ENCODE measurements at places on chromosomes 6 and 20. TPM values are rescaled to one million over a fixed set of nuclear protein-coding genes. Genes with fewer than 3 reads are reported as not detected.
A peak's percentile ranks its signal among the peaks of the same experiment; 100 is the strongest.

PAX1 gene
- not detected for total RNA-seq

GRCh38 chr6:56399672-56400263, 152.4 kb upstream of the COL21A1 start:
- no peak for DNase-seq

DNA sequence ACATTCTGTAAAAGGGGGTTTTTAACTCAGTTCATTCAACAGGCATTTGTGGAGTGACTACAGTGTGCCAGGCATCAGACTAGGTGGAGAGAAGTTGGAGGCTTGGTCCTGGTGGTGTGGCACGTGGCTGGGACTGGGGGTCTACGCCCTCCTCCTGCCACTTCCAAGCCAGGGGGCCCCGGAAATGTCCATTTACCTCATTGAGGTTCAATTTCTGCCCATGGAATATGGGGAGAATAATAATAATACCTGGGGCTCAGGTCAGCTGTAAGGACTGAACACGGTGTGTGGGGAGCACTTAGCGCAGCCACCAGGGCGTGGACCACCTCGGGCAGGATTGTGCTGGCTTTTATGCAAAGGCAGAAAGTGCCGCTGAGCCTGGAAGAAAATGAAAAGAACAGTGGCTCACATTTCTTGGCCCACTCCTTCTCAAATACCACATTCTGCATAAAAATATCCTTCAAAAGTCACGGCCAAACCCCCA, 229.4 kb downstream of the ANKRD60 start:
- DNase-seq, result no peak

SMLR1 gene
- total RNA-seq, result not detected

DNA sequence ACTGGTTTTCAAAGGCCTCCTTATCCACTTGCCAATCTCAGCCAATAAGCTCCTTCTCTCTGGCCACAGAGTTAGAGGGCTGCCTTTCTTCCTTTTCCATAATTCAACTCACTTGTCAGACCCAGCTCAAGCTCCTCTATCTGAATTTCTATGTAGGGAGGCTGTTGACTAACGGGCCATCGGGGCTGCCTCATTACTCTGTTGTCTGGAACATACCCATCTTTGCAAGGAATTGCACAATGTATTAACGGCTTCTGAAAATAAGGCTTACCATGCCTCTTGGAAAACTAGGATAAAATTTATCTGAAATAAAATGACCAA, 28.5 kb upstream of the KIF6 start:
- DNase-seq, result no peak

ELOVL2 gene
- total RNA-seq, result 6.2 TPM

OR2B6 gene
- not detected for total RNA-seq

- DNase-seq, result no peak
These were observed 4.5 kb upstream of the DEFB126 start for GRCh38 chr20:137668-138490.

DNA sequence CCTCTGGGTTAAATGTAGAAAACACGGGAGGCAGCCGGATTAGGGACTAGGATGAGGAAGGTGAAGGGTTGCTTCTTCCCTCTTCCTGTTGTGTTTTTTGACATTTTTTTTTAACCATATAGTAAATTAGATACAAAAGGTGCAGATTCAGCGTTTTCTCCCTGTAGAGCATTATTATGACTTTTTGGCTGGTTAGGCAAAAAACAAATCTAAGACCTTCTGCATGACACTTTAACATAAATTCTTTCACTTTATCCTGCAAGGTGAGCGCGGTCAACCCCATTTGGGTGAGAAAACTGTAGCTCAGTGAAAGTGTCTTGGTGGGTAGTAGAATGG, 1.3 kb downstream of the SLC16A10 start:
- no peak for DNase-seq

GRCh38 chr20:60170116-60170515, 211.9 kb downstream of the CDH26 start:
- DNase-seq, result no peak

GRCh38 chr6:53162606-53163005, 14.0 kb upstream of the GCM1 start:
- no peak for DNase-seq

DNA sequence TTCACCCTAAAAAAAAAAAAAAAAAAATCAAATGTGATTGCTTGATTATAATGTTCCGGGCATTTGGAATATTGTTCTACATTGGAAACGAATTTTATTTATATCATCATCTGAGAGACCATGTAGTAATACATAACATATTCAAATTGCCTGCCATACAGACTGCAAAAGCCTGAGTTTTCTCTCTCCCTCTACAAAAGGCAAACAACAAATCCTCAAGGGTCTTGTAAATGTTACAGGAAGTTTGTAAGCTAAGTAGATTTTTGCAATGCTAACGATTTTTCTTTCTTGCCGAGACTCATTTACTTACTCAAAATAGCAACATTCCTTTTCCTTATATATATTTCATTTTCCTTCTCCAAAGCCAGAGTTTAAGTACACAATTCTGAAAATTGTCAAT, 49.0 kb upstream of the HTR1E start:
- DNase-seq, result no peak

GRCh38 chr6:81556551-81556950, 195.9 kb downstream of the TENT5A start:
- DNase-seq, result peak; percentile 50

SLC52A3 gene
- total RNA-seq, result 1.9 TPM

GPR6 gene
- not detected for total RNA-seq

POM121L2 gene
- total RNA-seq, result not detected

DNA sequence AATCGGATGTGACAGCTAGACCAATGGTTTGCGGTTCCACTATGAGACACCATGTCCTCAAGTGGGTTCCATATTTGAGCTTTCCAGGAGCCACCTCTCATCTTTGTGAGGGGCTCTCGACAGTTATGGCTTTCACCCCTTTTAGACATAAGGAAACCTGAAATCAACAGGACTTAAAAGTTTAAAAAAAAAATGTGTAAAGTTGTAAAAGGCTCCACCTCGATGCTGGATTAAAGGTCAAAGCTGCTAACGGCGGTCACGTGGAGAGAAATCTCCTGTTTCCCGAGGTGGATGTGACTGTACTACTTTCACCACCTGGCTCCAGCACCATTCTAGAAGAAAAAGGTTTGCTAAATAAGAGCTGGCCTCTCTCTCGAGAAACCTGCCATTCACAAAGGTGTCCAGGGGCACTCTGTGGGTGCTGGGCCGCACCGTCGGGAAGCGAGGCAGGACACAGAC, 542 bp downstream of the ATP5F1E start:
- DNase-seq, result no peak

- DNase-seq, result no peak
These were observed 31.5 kb upstream of the TBC1D32 start for GRCh38 chr6:121365536-121366521.

DNA sequence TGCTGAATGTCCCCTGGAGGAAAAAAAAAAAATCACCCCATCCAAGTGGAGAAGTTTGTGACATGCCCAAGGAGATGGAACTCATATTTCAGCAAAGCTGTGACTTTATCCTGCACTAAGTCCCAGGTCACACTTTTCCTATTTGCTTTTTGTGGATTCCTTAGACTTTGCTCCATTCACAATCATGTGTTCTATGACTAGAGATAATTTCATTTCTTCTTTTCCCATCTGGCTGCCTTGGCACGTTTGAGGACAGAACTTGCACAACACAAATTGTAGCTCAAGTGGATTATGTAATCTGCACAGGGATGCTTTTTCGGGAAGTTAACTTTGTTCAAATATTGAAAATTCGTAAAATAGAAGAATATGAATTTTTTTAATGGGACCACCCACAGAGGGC, 100.7 kb upstream of the PTPN1 start:
- DNase-seq, result no peak

DNA sequence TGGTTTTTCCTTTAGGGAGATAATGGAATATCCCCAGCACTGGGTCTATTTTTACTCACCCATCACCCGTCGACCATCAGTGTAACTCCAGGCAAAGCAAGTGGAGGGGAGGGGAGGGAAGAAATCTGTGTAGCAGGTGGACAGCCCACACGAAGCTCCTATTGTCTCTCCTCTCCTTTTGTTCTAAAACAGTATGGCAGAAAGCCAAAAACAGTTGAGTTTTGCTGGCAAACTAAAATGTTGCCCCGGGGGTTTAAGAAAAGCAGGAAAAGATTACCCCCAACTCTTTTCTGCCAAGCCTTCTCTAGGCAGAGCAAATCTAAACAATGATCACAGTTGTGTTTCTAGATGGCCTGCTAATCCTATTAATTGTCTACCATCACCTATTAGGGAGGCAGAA, 89.7 kb downstream of the PREP start:
- DNase-seq, result no peak

POPDC3 gene
- total RNA-seq, result 2.5 TPM

HLA-B gene
- 234 TPM for total RNA-seq

DNA sequence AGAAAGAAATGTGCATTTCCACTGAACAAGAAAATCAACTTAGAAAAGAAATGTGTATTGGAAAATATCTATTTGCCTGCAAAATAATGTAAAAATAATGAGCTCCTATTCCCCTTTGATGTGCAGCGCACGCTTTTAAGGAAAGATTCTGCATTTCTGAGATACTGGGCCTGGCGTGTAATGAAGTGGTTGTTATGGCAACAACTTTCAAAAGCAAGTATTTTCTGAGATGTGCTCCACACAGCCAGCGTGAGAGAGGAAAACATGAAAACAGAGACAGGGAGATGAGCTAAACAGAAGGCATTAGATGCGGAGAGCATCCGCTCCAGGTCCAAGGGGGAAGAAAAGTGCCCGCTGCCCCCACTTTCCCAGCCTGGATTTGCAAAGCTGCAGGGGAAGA, 39.1 kb upstream of the GTSF1L start:
- DNase-seq, result no peak

GRCh38 chr6:39812853-39813533, 20.8 kb downstream of the DAAM2 start:
- DNase-seq, result peak; percentile 47

- no peak for DNase-seq
These were observed 124.9 kb downstream of the GRM4 start for GRCh38 chr6:34020807-34021553.

DNA sequence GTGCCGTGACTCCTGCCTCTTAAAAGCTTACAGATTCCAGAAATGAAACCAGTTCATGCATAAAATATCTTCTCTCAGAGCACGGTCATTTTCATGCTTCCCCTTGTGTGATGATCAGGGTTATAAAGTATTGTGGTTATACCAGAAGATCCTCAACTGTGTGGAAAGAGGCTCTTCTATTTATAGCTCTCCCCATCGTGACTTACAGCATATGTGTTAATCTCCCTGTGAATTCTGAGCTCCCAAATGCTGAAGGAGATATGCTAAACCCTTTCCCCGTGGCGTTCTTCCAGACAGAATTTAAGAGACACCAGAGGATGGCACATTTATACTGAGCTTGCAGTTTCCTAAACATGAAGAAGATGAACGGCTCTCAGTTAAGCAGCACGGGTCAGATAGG, 158.8 kb downstream of the CDH26 start:
- DNase-seq, result no peak

DNA sequence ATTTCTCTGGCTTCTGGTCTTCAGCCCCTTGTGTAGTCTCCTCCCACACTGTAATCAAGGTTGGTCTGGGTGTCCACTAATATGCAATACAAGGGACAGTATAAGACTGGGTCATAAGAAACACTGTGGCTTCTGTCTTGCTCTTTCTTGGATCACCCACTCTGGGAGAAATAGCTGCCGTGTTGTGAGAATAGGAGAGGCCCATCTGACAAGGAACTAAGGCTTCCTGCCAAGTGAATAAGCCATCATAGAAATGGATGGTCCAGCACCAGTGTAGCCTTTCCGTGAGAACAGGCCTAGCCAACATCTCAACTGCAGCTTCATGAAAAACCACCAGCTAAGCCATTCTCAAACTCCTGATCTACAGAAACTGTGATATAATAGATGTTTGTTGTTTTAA, 23.3 kb downstream of the BAG2 start:
- DNase-seq, result no peak

GRCh38 chr20:64154590-64155257, 9.5 kb upstream of the MYT1 start:
- DNase-seq, result no peak

DNA sequence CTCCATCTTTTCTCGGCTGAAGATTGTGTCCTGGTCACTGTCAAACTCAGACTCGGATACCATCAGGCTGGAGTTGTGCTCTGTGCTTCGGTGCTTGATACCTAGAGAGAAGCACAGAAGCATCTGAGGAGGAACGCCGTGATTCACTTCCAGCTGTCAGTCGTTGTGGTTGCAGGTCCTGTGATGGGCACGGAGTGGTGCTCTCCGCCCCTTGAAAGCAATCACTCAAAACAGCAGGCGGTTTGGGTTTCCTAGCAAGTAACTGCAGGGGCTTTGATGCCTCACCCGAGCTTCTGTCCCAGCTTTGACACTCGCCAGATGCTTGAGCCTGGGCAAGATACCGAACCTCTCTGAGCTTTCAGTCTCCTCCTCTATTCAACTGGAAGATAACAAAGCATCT, 52.5 kb downstream of the ALDH5A1 start:
- DNase-seq, result no peak

- no peak for DNase-seq
These were observed 10.2 kb downstream of the PLCB4 start for GRCh38 chr20:9078826-9079731.

BCAS1 gene
- total RNA-seq, result 28.1 TPM

BMP6 gene
- 11.7 TPM for total RNA-seq

DNA sequence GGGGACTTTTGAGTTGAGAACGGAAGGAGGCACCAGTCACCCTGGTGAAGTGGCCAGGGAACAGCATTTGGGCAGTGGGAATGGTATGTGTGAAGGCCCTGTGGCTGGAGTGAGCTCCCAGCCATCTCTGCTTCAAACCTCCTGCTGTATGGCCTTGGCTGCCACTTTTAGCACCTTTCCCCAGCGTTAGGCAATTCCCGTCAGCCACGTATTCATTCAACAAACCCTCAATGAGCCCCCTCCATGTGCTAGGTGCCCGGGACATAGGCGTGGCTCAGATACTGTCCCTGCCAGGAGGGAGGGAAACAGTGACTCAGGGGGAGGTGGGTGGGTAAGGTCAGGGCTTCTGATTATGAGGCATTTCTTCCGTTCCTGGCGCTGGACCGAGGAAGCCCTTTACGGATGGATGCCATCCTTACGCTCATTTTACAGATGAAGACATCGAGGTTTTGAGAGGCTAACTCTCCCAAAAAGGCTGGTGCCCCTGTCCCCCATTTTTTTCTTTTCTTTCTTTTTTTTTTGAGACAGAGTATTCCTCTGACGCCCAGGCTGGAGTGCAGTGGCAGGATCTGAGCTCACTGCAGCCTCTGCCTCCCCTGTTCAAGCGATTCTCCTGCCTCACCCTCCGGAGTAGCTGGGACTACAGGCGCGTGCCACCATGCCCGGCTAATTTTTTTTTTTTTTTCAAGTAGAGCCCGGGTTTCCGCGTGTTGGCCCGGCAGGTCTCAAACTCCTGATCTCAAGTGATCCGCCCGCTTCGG, 37.5 kb downstream of the SRC start:
- DNase-seq, result no peak

GRCh38 chr6:71979911-71980310, 93.6 kb downstream of the RIMS1 start:
- DNase-seq, result no peak

DNA sequence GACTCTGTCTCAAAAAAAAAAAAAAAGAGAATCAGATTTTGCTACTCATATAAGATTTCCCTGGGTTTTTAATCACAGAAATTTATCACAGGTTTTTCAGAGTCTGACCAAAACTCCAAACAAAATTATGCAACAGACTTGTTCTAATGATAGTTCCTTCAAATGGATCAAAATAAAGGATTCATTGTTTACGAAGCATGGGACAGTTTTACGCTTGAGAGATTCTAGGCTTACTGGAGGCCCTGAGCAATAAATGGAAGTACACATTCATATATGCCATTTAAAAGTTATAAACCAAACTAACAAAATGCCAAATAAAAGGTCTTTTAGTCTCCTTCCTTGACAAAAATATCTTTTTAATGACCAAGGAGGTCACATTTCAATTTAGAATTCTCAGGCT, 245.1 kb upstream of the KCNQ5 start:
- DNase-seq, result no peak

Data from urinary bladder (tissue), 4 donors.